WTC11 (cell line): ENCODE measurements at places on chromosomes 1 and 21.

DNA sequence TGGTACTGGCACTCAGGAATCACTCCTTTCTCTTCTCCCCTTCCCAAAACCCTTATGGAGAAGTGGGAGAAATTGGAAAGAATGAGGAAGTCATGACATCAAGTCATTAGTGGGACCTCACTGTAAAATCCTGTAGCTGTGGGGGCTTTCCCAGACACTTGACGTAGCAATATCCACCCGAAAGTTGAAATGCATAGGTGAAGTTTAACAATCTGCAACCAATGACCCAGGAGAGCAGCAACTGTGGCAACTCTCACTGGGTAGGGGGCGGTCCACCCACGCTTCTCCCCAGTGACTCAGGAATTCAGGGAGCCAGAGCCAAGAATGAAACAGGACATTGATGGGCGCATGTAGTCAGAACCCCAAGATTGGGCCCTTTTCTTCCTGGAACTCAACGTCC, 27.0 kb downstream of the ABCA4 start:
- H3K36me3 ChIP-seq = no peaks in the 10 kb centered on the region
- no peak for DNase-seq
- H3K4me1 ChIP-seq = peaks cover 49% of the 10 kb centered on the region
- peaks cover 4% of the 10 kb centered on the region; the same call in 1 of the 2 replicates for H3K27me3 ChIP-seq
- H3K27ac ChIP-seq = peak overlapping the region; percentile 79

DNA sequence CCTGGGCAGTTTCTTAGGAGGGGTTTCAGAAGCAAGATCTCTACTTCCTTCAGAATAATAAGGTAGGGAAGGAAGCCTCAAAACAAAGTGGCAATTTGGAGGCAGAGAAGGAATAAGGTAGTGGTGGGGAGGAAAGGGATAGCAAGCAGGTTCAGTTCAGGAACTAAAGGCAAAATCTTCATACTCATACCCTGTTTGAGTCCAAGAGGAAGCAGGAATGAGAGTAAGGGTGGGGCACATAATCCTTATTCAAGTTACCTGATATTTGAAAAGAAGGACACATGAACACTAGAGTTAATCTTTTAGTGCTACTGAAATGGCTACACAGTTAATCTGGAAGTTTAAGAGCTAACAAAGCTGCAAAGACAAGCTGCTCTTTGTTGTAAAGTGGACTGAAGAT, 8.4 kb upstream of the RBM8A start:
- no peak overlapping the region; the same call in 1 of the 2 replicates for H3K27ac ChIP-seq
- no peaks in the 10 kb centered on the region; the same call in 1 of the 2 replicates for H3K27me3 ChIP-seq
- H3K36me3 ChIP-seq = no peaks in the 10 kb centered on the region
- H3K4me3 ChIP-seq = no peak overlapping the region
- DNase-seq = no peak

DNA sequence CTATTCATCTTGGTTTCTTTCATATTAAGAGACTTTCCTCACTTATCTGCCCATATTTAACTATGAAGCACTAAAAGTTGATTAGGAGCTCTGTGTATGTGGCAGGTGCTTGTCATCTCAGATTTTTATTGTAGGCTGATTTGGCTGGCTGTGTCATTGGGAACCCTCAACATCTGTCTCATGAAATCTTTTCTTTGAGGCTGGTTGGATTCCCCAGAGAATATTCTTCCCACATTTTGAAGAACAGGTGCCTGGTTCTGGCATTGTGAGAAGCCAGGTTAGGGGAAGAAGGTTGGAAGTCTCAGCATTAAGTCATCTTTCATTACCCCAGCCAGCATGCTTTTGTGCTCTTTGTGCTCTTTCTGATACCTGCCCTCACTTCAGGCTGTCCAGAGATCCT, 37.1 kb downstream of the EEIG2 start:
- H3K27ac ChIP-seq = peak overlapping the region; percentile 57; the same call in 1 of the 2 replicates
- peaks cover 11% of the 10 kb centered on the region for H3K4me1 ChIP-seq
- no peak for DNase-seq
- H3K36me3 ChIP-seq = 0 out of 2 replicates have a peak, but pooled peaks cover 4% of the 10 kb centered on the region
- no peak overlapping the region for H3K4me3 ChIP-seq
- H3K27me3 ChIP-seq = no peaks in the 10 kb centered on the region

GRCh38 chr1:5830771-5831599, 161.2 kb downstream of the NPHP4 start:
- peaks cover 33% of the 10 kb centered on the region for H3K4me1 ChIP-seq
- no peaks in the 10 kb centered on the region; the same call in none of the 2 replicates for H3K36me3 ChIP-seq
- peak; percentile 93 for DNase-seq
- H3K27ac ChIP-seq = no peak overlapping the region
- peaks cover 7% of the 10 kb centered on the region for H3K27me3 ChIP-seq

DNA sequence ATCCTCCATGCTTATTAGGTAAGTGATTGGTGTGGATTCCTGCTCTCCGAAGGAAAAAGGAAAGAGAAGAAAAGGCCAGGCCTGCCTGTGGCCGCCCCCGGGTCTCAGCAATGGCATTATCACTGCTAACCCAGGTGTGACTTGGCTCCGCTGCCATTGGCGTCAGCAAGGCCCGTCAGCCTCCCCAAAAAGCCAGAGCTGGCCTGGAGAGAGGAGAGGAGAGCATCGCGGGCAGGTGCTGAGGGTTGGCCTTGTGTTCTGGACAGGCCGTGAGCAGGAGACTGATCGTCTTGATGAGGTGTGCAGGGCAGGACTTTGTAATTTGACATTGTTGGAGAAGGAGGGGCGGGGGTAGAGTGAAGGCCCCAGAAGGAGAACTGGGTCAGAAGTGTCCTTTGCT, 186.4 kb downstream of the CAMTA1 start:
- H3K27me3 ChIP-seq = no peaks in the 10 kb centered on the region; the same call in 1 of the 2 replicates
- no peak overlapping the region for H3K4me3 ChIP-seq
- H3K36me3 ChIP-seq = no peaks in the 10 kb centered on the region
- H3K4me1 ChIP-seq = peaks cover 21% of the 10 kb centered on the region
- no peak for DNase-seq

GRCh38 chr1:234780531-234781162, 170.7 kb upstream of the IRF2BP2 start:
- peaks cover 10% of the 10 kb centered on the region for H3K4me1 ChIP-seq
- H3K36me3 ChIP-seq = no peaks in the 10 kb centered on the region
- H3K4me3 ChIP-seq = no peak overlapping the region
- H3K27me3 ChIP-seq = no peaks in the 10 kb centered on the region
- peak; percentile 50 for DNase-seq

- H3K36me3 ChIP-seq = no peaks in the 10 kb centered on the region
- DNase-seq = no peak
- no peaks in the 10 kb centered on the region for H3K27me3 ChIP-seq
- peak overlapping the region; percentile 95 for H3K27ac ChIP-seq
- no peak overlapping the region for H3K4me3 ChIP-seq
Measured at GRCh38 chr1:2289607-2290006, 61.5 kb downstream of the SKI start.

DNA sequence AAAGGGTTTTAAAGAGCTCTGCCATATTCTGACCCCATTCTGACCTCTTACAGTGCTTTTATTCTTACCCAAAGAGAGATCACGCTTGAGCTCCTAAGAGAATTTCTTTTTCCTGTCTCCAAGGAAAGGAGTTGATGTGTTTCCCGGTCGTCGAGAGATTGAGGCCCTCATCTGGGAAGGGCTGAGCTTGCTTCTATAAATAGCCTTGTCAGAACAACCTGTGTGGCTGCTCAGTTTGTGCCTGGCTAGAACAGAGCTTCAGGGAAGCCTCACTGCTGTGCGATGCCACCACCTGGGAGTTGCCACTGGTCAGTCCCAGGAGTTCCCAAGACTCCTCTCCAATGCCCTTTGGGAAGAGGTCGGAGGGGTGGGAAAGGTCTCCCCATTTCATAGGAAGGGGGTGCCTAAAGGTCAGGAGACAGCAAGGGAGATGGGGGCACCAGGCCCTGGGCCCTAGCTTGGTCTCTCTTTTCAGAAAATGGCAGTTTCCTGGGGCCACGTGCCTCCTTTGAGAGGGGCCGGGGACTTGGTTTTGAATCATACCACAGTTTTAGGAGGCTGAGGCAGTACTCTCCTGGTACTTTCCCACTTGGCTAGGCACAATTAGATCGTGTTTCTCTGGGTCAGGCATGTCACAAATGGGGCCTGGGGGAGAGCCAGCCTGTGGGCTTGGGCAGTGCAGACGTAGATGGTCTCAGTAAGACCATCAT, 52.1 kb downstream of the EIF2D start:
- H3K36me3 ChIP-seq = no peaks in the 10 kb centered on the region
- no peak overlapping the region for H3K4me3 ChIP-seq
- H3K27me3 ChIP-seq = peaks cover 31% of the 10 kb centered on the region
- no peak for DNase-seq

DNA sequence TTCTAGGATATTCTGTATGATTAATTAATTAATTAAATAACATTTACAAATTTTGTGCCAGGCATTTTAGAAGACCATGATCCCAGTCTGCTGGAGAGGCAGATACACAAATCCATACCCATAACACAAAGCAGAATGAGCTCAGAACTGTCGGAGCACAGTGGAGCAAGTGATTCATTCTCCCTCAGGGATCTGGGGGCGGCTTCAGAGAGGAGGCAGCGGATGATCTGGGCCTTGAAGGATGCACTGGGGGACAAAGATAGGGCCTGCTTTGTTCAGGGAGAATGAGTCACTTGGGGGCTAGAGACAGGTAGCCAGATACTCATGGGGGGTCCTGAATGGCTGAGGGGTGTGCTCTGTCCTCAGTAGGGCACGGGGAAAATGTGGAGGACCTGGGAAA, 50.9 kb upstream of the TRABD2B start:
- DNase-seq = no peak
- no peak overlapping the region for H3K27ac ChIP-seq
- H3K4me3 ChIP-seq = no peak overlapping the region
- peaks cover 37% of the 10 kb centered on the region for H3K27me3 ChIP-seq

DNA sequence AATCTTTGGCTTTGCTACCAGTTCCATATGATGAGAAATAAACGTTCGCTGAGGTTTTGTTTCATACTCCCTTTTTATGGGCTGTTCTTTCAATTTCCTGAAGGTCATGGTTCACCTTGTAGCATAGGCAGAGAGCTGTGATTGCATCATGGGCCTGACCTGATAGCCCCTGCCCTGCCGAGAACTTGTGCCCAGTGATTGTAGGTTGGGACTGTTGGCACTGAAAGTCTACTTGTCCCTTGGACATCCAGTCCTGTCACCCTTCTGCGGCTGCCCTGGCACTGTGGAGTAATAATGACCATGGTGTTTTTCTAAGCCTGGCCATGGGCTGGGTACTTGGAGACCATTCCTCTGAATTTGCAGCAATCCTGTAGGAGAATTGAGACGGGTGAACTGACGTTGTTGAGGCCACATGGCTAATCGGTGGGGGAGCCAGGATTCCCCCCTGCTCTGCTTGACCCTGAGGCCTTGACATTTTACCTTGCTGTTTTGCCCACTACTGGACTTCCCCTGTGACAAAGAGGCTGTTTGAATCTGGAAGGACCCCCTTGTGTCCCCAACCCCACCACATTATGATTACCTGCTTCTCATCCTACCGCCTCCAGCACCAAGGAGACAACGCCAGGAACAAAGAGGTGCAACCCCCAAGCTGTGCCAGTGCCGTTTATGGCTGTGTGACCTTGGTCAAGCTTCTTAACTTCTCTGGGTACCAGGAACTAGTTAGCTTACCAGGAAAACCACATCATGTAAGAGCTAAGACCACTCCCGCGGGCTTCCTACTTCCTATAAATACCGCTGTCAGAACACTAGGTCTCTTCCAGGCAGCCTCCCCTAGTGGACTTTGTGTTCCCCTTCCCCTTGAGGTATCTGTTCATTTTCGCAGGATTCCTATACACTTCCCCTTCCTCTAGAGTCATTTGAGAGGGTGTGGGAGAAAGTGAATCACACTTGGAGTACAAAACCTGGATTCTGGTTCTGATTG, 23.4 kb downstream of the SESN2 start:
- no peak overlapping the region for H3K4me3 ChIP-seq
- no peaks in the 10 kb centered on the region for H3K27me3 ChIP-seq
- H3K4me1 ChIP-seq = peaks cover 7% of the 10 kb centered on the region
- no peak for DNase-seq
- peaks cover 34% of the 10 kb centered on the region for H3K36me3 ChIP-seq

DNA sequence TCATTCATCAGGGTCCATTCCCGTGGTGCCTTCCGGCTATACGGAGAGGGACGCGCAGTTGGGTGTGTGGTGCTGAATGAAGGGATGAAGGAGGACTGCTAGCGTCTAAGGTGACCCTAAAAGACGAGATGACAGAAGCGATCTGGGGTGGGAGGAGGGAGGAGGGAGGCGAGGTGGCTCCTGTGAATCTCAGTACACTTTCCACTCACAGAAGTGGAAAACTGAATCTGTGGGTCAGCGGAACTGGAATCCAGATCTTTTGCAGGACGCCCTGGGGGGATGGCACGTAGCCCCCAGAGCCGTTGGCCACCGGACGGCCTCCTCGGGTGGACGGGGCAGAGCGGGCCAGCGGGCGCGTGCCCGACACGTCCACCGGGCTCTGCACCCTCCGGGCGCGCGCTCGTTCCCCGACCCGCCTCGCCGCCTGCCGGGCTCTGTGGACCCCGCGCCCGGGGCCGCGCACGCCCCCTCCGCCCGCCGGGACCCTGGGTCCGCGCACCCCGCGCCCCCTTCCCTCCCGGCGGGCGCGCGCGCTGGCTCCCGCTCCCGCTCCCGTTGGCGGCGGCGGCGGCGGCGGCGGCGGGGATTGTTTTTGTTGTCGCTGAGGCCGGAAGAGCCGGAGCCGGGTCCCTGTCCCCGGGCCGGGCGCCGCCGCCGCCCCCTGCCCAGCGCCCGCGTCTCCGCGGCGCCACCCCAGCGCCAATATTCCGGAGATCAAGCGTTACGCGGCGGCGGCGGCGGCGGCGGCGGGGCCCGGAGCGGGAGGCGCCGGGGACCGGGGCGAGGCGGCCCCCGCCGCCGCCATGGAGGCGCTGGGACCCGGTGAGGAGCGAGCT, at the start of gene AGO4:
Gene AGO4 (plus strand): TSS at position 403 of the 836 bp plus-strand sequence. CDS start 401 bp downstream, at position 804.
- DNase-seq = peak; percentile 68
- peak within 1 kb of the TSS; percentile 89; the same call in 1 of the 2 replicates for H3K27ac ChIP-seq
- no peaks in the 10 kb centered on the region for H3K36me3 ChIP-seq
- H3K4me1 ChIP-seq = peaks cover 11% of the 10 kb centered on the region
- no peaks in the 10 kb centered on the region; the same call in 1 of the 2 replicates for H3K27me3 ChIP-seq

- H3K27me3 ChIP-seq = peaks cover 19% of the 10 kb centered on the region
- H3K36me3 ChIP-seq = no peaks in the 10 kb centered on the region
- no peak for DNase-seq
- H3K4me1 ChIP-seq = peaks cover 36% of the 10 kb centered on the region
- H3K4me3 ChIP-seq = no peak overlapping the region
- peak overlapping the region; percentile 30 for H3K27ac ChIP-seq
Measured at GRCh38 chr1:172278478-172278877, 142.0 kb upstream of the C1orf105 start.
